ENCODE measurements at places on chromosomes 4 and X.

DNA sequence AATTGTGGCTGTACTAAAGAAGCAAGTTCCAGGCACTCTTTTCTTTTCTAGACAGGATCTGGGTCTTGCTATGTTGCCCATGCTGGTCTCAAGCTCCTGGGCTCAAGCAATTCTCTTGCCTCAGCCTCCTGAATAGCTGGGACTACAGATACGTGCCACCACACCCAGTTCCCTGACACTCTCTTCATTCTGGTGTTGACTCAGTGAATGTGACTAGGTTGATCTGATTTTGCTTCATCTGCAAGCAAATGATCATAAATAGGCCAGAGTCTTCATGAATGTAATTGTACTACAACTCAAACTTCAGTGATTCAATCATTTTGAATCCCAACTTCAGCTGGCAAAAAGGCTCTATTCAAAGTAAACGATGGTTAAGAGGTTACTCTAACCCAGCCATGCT is 78.5 kb downstream of the APBB2 start:
- DNase-seq = no peak

GRCh38 chr4:98540803-98541202 is 117.6 kb downstream of the TSPAN5 start:
- no peak for DNase-seq

DNA sequence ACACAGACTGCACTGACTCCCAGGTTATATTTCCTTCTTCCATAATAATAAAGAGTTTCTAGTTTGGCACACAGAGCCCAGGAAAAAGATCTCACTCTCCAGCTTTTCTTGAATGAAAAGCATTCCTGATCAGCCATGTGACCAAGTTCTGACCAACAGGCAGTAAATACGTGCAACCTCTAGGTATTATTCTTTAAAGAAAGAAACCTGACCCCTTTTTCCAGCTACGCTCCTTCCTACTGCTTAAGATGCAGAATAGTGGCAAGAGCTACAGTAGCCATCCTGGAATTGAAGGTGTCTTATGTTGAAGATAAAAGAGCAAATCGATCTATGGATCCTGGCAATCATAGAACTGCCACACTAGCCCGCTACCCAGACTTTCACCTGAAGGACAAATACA is 76.7 kb downstream of the LRBA start:
- DNase-seq = no peak

DNA sequence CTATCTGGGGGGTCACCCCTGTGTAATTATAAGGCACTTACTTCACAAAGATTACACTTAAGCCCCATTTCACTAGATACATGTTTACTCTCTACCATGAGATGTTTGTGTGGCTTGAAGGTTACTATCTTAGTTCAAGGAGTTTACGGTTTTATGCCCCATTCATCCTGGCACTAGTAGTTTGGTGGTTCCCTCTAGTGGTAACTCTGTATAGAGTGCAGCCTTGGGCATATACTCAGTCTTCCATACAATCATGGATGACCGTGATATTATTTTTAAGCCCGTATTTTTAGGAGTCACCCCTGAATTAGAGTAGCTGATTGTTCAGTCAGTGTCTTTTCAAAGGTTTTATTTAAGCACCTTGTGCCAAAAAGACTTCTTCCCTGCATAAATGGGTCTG is 109.9 kb upstream of the FAM47C start:
- no peak for DNase-seq

- peak; percentile 64 for DNase-seq
Measured at GRCh38 chrX:107628662-107629539, 591 bp downstream of the PRPS1 start.

- no peak for DNase-seq
Measured at GRCh38 chr4:153115322-153116290, 88.6 kb upstream of the TRIM2 start.

GRCh38 chr4:77073106-77073809 is 2.5 kb downstream of the CCNI start:
- no peak for DNase-seq

GRCh38 chrX:11341274-11342201 is 48.3 kb downstream of the AMELX start:
- peak; percentile 17 for DNase-seq

DNA sequence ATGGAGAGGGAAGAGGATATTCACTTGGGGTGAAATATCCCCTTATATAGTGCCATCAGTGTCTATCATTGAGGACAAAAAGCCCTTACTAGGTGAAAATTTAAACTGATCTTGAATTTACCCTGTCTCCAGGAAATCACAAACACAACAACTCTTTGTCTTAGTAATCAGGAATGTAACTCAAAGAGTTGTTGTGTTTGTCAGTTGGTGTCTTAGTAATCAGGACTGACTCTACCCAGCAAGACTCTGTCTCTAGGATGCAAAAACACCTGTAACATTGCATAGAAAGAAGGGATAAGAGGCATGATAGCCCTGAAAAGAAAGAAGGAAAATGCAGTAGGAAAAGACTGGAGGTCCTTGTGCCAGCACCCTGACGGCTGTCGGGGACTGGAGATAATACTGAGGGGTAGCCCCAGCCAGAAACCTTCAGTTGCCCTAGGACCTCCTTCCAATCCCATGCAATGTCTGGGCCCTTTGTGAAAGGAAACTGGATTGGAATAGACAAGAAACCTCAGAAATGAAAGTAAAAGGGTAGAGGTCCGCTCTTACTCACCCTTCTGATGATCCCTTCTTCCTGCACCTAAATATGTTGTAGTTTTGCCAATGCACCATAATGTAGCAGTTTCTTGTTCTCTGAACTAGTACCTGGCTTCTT is 45.3 kb downstream of the HMGB2 start:
- DNase-seq = no peak

GRCh38 chr4:147975933-147976928 is 244.3 kb downstream of the ARHGAP10 start:
- no peak for DNase-seq

DNA sequence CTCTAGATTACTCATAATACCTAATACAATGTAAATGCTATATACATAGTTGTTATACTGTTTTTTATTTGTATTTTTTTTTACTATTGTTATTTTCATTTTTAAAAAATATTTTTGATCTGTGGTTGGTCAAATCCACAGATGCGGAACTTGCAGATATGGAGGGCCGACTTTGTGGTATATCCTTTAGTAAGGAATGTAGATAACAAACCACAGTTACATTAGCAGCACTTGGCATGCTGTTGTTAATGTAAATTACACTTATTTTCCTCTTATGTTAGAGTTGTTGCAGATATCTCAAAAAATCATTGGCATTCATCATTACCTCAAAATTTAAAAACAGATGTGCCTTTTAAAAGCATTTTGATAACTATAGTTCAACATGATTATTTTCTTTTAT is 151.0 kb downstream of the TMEM164 start:
- DNase-seq = no peak

DNA sequence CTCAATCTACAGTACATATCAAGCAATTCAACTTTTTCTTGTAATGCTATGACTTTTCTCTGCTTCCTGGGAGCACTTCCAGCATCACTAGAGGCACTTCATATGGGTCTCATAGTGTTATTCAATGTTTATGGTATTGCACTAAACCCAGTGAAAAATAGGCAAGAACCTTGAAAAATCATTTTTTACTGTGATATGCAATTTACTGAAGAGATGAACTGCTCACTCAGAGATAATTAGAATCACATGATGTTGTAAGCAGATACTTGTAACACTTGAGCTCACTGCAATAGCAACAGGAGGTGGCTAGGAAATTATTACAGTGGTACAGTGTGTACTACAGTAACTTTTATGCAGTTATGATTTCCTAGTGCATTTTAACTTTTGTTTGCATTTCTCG is 93.3 kb downstream of the RASGEF1B start:
- DNase-seq = no peak

GRCh38 chr4:156477636-156478035 is 494.0 kb downstream of the PDGFC start:
- DNase-seq = no peak

DNA sequence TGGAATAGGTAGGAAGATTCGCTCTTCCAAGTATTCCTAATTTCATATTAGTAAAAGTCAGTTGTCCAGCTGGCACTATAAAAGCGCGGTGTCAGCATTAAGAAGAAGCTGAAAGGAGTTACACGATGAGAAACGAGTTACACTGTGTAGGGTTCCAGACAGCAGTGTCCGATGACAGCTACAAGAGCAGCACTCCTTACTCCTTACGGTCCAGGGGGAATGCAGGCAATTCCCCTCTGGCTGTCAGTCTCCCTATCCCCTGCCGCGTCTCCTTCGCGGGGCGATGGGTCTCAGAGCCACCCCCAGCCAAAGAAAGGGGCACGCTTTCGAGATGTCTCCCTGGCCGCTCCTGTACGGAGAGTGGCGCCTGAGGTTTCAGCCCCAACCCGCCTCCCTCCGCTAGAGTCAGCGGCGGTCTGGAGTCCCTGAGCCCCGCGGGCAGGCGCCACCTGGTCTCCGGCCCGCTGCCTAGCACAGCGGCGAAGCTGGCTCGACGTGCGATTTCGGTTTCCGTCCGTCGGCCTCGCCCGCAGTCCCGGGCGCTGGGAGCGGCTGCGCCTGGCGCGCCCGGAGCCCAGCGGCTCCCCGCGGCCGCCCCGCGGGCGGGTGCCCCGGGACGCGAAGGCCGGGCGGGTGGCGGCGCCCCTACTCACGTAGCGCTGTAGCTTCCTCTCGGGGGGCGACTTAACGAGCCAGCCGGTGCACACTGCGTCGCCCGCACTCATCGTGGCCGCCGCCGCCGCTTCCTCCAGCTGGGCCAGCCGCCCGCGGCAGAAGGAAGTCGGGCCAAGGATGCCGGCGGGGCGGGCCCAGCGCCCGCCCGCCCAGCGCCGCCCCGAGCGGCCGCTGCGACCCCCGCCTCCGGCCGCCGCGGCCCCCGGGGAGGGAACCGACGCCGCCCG is at the start of gene GAB3:
TSS of gene GAB3 (minus strand) at position 777 of the 902 bp plus-strand sequence. CDS start at position 725, 52 bp downstream.
- DNase-seq = no peak

GRCh38 chr4:1535926-1536578 is 129.8 kb upstream of the NKX1-1 start:
- no peak for DNase-seq

GRCh38 chr4:147311956-147312355 is 168.9 kb upstream of the EDNRA start:
- no peak for DNase-seq

DNA sequence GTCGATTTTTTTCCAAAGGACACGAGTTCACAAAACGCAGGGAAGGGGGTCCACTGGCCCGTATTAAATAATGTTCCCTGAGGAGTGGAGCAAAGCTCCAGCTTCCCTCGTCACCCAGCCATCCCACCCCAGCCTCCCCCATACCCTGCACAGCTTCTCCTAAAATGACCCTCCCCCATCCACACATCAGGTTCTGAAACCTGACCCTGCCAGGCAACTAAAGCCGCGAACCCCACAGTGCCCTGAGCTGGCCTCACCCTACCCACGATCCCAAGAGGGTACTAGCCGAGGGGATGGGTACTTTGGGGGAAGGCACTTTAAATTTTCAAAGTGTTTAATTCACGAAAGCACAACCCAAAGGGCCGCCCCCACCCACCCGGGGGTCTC is 634 bp downstream of the APOO start:
- DNase-seq = no peak

DNA sequence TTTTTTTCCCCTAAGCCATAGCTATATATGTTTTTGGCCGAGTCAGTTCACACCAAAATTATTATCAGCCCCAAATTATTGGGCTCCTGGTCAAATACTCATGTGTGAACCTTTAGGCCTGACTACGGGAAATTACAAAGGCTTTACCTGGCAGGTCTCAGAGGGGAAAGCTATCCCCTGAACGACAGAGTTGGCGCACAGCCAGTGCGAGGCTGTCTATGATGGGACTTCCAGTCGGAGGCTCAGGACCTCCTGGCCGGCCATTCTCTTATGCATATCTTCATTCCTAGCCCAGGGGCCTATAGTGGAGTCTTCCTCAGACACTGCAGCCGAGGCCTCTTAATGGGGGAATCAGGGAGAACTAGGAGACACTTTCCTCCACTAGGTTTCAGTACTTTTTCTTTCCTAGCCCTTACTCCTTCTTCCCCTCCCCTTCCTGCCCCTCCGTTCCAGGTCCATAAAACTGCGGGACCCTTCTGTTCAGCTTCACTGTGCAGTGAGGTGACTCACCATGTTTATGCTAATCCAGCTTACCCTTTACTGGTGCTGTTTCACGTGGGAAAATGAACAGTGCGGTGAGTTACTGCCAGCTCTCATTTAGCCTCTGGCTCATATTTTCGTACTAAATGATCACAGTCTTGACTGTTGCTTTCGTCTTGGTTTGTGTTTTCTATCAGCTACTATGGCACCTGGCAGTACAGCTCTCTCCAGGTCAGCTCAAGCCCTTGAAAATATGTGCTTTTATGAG is 533.9 kb downstream of the FSTL5 start:
- DNase-seq = no peak

GRCh38 chr4:125420526-125420925 is 105.8 kb downstream of the FAT4 start:
- no peak for DNase-seq

- peak; percentile 35 for DNase-seq
Measured at GRCh38 chrX:17860811-17861488, at the start of gene RAI2. RAI2 (minus strand) TSS chrX:17861298; CDS start chrX:17802010, 59,288 bp downstream.

- DNase-seq = no peak
Measured at GRCh38 chr4:141241986-141242385, 21.3 kb downstream of the ZNF330 start.

GRCh38 chr4:81405900-81406401 is 65.8 kb downstream of the RASGEF1B start:
- DNase-seq = peak; percentile 48

GRCh38 chrX:18877469-18877868 is 106.4 kb downstream of the PHKA2 start:
- DNase-seq = no peak

GRCh38 chr4:174263445-174263736 is 20.1 kb downstream of the FBXO8 start:
- DNase-seq = no peak

DNA sequence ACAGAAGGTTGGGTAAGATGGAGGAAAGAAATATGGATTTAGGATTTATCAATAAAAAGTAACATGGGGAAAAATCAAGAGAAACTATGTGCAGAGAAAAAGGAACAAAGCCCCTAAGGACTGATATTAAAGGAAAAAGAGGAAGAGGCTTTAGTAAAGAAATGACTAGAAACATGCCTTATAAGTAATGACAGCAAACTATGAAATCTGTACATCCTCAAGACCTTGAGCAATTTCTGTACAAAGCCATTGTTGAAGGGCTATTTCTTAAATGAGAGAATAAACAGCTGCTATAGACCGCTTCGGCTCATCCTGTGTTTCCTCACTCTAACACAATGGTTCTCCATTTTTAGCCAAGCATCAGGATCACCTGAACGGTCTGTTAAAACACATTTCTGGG is 180.3 kb upstream of the ATOH1 start:
- no peak for DNase-seq

DNA sequence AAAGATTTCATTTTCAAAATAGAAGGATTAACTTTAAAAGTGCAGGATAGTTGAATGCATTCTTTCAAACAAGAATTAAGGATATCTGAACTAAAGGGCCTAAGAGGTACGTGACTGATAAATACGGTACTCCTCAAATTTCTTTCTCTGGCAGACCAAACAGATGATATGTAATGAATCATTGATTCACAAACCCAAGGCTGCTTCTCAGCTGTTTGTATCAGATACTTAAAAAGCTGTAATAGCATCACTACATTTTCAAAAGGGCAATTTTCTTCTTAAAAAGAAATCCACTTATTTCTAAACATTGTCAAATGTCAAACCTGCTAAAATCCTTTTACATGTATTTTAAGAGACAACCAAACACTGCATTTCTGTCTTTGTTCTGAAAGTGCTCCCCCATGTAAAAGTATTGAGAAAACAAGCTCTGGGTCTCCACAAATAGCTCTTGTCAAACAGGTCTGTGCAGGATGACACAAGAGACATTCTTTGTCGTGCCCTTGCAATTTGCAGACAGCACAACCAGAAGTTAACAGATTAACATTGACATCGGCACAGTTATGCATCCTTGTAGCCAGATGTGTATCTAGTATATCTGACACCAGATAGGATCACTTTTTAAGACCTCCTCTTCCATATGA is 82.0 kb downstream of the MANBA start:
- DNase-seq = no peak

Data from NCI-H2081 (cell line).